ENCODE measurements at places on chromosomes 16 and 17.

GRCh38 chr16:78794581-78795250, 695.3 kb downstream of the WWOX start:
- DNase-seq = no peak
- peak overlapping the region; percentile 34 for H3K27ac ChIP-seq
- H3K27me3 ChIP-seq = no peaks in the 10 kb centered on the region
- H3K4me3 ChIP-seq = peak overlapping the region; percentile 49

DNA sequence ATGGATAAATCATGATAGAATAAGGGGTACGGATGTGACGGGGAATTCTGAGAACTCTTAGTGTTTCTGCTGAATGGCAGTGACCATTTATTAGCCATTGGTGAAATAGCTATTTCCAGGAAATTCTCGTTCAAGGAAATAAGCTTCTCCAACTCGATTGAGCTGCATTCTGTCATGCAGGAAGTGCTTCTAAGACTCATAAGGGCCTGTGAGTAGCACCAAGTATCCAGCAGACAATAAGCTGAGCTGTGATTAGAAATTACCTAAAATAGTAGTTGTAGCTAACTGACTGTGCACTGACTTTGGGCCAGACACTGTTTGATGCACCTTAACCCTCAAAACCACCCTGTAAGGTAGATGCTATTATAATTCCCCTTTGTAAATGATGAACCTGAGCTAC, 107.8 kb upstream of the IRX5 start:
- H3K36me3 ChIP-seq = no peaks in the 10 kb centered on the region
- no peak overlapping the region for H3K27ac ChIP-seq
- H3K27me3 ChIP-seq = peaks cover 11% of the 10 kb centered on the region
- no peaks in the 10 kb centered on the region for H3K4me1 ChIP-seq

DNA sequence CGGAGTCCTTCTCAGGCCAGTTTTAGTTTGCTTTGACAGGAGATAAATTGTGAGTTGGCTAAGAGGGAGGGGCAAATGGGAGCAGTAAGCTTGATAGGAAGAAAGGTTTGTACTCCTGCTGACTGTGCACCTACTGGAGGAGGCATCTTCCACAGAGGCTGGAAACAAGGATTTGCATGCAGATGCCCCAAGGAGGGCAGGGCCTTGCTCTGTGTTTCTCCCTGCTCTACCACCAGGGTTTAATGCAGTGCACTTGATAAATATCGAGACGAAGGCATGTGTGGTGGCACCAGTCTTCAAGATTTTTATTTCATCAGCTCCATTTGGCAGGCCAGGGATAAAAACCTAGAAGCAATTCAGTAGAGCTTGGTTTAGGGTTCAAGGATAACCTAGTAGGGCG, 210.5 kb upstream of the C16orf82 start:
- no peak overlapping the region for H3K27ac ChIP-seq
- DNase-seq = no peak
- H3K4me3 ChIP-seq = no peak overlapping the region
- peaks cover 6% of the 10 kb centered on the region for H3K27me3 ChIP-seq
- no peaks in the 10 kb centered on the region for H3K36me3 ChIP-seq
- no peaks in the 10 kb centered on the region for H3K4me1 ChIP-seq

DNA sequence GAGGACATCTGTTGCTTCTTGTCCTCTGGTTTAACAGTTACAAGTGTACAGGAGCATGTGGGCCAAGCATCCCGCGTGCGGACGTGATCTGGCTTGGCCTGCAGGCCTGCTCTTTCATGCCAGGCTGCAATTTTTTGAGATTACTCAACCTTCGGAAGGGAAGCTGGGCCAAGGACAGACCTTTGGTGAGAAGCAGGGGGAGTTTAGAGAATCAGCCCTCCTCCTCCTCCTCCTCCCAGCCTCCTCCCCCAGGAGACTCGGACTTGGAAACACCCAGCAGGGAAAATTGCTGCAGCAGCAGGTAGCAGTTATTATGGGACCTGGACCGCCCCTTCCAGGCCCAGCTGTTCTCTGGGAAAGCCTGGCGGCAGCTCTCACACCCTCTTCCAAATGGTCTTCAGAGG, 5.1 kb upstream of the KLHL36 start:
- H3K36me3 ChIP-seq = peaks cover 5% of the 10 kb centered on the region
- no peaks in the 10 kb centered on the region for H3K27me3 ChIP-seq
- H3K4me3 ChIP-seq = no peak overlapping the region
- DNase-seq = no peak
- peaks cover 30% of the 10 kb centered on the region for H3K4me1 ChIP-seq

DNA sequence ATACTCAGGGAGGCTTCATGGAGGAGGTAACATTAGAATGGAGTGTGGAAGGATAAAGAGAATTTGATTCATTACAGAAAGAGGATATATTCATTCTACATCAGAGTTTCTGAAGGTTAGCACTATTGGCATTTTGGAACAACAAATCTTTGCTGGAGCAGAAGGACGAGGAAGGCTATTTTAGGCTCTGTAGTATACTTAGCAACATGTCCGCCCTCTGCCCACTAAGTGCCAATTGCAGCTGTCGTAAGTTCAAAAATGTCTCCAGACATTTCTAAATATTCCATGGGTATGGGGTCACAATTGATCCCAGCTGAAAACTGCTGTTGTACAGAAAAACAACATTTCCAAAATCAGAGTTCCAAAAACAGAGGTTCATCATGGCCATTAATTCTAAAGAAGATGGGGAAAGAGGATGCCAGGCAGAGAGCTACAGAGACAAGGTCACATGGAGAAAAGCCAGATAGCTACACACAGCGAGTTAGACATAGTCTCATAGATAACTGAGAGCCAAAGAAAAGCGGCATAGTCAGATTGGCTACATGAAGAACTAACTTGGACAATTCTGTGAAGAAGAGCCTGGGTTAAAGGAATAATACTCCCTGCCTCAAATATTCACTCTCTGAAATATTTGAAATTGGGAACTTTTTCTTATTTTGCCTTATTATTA, 846.4 kb upstream of the CDH8 start:
- no peaks in the 10 kb centered on the region for H3K36me3 ChIP-seq
- no peak overlapping the region for H3K27ac ChIP-seq
- no peak overlapping the region for H3K4me3 ChIP-seq
- DNase-seq = no peak
- no peaks in the 10 kb centered on the region for H3K27me3 ChIP-seq

- no peak overlapping the region for H3K4me3 ChIP-seq
- no peak overlapping the region for H3K27ac ChIP-seq
- DNase-seq = no peak
- peaks cover 50% of the 10 kb centered on the region for H3K27me3 ChIP-seq
These were observed 14.0 kb upstream of the UBE2I start for GRCh38 chr16:1295465-1295864.

- DNase-seq = no peak
- H3K36me3 ChIP-seq = peaks cover 3% of the 10 kb centered on the region
- peaks cover 37% of the 10 kb centered on the region for H3K4me1 ChIP-seq
- H3K27me3 ChIP-seq = no peaks in the 10 kb centered on the region
- H3K27ac ChIP-seq = peak overlapping the region; percentile 19
These were observed 55.0 kb downstream of the STX8 start for GRCh38 chr17:9520649-9521048.

Data from T-helper 17 cell (primary cell).